ENCODE measurements at places on chromosomes 4 and X.

- DNase-seq = no peak
Measured at GRCh38 chrX:6026980-6027379, 201.7 kb downstream of the NLGN4X start.

DNA sequence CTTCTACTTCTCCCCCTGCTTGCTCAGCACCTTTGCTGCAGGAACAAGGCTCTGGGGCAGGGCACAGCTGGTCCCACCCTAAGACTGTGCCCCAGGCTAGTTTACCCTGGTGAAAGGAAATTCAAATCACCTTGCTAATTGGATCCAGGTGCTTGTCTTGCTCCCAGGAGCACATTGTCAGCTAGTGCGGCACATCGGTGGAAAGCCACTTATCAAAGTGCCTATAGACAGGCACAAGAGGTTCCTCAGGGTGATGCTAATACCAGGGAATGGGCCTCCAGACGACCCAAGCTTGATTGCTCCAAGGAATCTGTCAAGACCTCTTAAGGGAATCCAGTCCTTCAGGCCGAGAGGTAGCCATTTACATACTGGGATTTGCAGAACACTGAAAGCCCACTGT, 64.5 kb upstream of the PRPS1 start:
- DNase-seq = no peak

- DNase-seq = peak; percentile 30
Measured at GRCh38 chr4:121096629-121097028, 24.3 kb upstream of the NDNF start.

GRCh38 chr4:23923840-23924239, 34.0 kb upstream of the PPARGC1A start:
- no peak for DNase-seq

GRCh38 chr4:122636697-122637096, 15.8 kb upstream of the IL21 start:
- no peak for DNase-seq

GRCh38 chrX:13597874-13598273, 28.5 kb downstream of the EGFL6 start:
- peak; percentile 5 for DNase-seq

- DNase-seq = no peak
Measured at GRCh38 chrX:53356186-53356585, 66.3 kb downstream of the SMC1A start.

- DNase-seq = no peak
Measured at GRCh38 chrX:149648932-149649331, 17.3 kb upstream of the TMEM185A start.

- no peak for DNase-seq
Measured at GRCh38 chr4:87622303-87622702, 14.0 kb downstream of the DSPP start.

DNA sequence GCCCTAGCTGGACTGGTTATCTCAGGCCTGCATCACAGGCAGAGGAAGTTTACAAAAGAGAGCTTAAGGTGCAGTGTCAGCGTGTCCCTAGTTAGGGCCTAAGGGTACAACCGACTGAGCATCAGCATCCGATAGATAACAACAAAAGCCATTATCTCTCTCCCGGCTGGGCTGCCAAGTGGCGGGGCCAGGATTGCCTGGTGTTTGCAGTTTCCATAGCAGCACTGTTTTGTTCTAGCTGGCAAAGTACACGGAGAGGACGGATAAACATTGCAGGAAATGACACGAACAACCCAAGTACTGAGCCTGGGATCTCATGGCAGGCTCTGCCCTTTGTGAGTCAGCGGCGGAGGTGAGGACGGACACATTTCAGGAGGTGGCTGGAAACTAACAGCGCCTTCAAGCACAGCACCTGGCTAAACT, 104.7 kb upstream of the NOCT start:
- peak; percentile 73 for DNase-seq

- DNase-seq = no peak
Measured at GRCh38 chr4:97105347-97106099, 1037.8 kb downstream of the STPG2 start.

- peak; percentile 49 for DNase-seq
Measured at GRCh38 chr4:149344436-149344835, 471.2 kb downstream of the IQCM start.

DNA sequence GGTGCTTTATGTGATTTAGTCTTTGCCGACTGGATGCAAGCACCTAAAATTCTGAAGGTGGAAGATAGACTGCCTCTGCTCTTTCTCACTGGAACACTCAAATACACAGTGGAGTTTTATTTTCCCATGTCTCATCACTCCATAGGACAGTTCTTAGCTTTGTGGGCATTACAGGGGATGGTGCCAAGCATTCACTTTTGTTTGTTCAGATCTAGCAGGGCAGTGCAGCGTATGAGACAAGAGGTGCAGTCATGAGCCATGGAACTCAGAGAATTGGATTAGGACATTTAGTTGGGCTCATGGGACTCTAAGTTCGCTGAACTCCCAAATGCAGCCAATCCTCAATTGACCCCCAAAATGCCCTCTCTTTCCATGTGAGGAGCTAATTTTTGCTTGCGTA, 1136.9 kb upstream of the PRKX start:
- no peak for DNase-seq

- no peak for DNase-seq
Measured at GRCh38 chr4:9963328-9963727, 58.0 kb downstream of the SLC2A9 start.

GRCh38 chr4:122739174-122739573, 6.7 kb downstream of the BBS12 start:
- DNase-seq = peak; percentile 86

DNA sequence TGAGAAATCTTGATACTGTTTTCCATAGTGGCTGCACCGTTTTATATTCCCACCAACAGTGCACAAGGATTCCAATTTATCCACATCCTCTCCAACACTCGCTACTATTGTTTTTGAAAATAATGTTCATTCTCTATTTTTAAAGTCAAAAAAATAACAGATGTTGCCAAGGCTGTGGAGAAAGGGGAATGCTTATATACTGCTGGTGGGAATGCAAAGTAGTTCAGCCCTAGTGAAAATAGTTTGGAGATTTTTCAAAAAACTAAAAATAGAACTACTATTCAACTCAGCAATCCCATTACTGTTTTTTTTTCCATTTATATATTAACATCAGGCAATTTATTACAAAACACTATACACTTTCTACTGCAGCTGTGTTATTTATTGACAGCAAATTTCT, 208.7 kb downstream of the CBLL2 start:
- no peak for DNase-seq

DNA sequence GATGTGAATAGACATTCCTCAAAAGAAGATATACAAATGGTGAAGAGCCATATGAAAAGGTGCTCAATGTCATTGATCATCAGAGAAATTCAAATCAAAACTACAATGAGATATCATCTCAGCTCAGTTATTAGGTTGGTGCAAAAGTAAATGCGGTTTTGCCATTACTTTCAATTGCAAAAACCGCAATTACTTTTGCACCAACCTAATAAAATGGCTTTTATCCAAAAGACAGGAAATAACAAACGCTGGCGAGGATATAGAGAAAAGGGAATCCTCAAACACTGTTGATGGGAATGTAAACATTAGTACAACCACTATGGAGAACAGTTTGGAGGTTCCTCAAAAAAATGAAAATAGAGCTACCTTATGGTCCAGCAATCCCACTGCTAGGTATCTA, 5.1 kb downstream of the CLIC2 start:
- no peak for DNase-seq

Measured in fibroblast of gingiva (primary cell).